ENCODE measurements at places on chromosomes 3 and 15.

DNA sequence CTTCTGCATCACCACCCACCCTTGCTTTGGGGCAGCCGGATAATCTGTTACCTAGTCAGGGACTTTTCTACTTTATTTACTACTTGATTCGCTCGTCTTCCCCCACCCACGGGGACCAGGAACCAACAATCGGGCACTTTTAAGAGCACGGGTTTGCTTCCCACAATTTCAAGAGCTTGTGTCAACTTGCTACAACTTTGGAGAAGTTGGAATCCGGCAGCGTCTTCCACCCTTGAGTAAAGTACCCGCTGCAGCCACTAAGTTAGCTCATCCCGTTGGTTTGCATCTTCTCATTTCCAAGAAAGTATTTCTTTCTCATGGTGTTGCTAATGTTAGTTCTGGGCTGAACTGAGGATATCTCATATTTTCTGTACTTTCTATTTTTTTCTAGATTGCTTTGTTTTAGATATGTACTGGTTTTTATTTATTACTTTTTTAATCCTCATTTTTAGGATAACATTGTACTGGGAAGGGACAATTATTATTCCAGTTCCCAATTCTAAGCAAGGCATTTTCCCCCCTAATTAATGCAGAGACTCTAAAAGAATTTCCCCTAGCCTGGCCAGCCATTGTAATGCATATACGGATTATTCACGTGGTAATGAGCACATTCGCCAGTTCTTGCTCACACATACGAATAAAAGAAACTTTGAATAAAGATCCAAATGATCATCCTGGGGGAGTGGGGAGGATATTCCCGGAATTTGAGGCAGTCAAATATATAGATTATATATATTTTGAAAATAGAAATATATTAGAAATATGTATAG, 4.0 kb downstream of the SOX2 start:
- no peak for DNase-seq

DNA sequence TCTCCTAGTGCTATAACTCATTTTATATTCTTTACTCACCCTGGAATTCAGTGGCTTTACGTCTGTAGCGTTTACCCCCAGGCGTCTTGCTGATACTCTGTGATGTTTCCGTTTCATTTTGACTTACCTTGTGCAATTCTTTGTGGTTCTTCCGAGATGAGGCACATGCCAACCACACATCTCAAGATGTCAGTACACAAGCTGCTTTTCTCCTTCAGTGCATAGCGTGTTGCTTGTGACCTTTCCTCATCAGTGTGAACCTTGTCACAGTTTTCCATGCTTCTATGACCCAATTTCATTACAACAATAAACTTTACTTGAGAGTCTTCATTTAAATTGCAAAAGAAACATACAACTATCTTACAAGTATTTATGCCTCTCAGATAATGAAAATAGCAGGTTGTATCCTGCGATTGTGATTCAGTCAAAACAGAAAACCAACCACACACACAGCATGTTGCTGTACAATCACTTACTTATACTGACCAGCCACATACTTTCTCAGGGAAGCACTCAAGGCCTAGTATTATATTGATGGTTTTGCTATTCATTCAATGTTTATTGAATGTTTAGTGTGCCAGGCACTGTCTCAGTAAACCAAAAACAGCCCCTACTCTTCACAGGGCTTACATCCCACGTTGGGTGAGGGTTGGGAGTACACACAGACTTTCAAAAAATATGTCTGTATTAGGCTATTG, 4.6 kb upstream of the TBL1XR1 start:
- peak; percentile 60 for DNase-seq

DNA sequence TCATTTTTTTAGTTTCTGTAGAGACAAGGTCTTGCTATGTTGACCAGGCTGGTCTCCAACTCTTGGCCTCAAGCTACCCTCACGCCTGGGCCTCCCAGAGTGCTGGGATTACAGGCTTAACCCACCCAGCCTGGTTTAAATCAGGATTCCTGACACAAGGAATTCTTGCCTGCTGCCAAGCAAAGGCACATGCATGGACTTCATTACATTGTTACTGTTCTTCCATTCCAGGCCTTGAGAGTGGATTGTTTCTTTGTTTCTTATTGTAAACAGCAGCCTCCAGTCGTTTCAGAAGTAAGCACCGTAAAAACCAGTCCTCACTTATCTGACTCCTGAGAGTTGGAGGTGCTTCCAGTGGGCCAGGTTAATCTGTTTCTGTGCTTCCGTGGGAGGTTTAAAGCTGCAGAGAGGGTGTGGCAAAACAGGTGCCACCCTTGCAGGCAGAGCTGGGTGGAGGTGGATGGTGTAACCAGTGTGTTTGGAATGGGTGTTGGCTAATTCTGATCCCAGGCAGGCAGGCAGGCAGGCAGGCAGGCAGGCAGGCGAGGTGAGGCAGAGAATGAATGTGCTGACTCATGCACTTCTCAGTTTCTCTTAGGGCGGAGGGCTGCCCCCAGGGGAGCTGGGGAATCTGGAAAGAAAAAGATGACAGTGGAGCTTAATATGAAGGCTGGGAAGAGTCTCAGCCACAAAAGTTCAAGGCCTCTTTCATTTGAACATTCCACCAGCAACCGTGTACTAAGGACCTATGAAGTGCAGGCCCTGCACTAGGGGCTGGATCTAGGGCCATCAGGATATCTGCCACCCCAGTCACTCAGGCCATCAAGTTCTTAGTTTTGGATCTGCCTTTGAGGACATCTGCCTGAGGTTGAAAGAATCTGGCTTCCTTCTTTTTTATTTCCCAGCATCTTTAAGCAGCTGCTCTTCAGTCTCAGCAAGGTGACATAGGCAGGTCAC, 37.0 kb upstream of the CDCP1 start:
- no peak for DNase-seq

- peak; percentile 23 for DNase-seq
Observed at GRCh38 chr3:66342717-66343356, 122.0 kb downstream of the SLC25A26 start.

DNA sequence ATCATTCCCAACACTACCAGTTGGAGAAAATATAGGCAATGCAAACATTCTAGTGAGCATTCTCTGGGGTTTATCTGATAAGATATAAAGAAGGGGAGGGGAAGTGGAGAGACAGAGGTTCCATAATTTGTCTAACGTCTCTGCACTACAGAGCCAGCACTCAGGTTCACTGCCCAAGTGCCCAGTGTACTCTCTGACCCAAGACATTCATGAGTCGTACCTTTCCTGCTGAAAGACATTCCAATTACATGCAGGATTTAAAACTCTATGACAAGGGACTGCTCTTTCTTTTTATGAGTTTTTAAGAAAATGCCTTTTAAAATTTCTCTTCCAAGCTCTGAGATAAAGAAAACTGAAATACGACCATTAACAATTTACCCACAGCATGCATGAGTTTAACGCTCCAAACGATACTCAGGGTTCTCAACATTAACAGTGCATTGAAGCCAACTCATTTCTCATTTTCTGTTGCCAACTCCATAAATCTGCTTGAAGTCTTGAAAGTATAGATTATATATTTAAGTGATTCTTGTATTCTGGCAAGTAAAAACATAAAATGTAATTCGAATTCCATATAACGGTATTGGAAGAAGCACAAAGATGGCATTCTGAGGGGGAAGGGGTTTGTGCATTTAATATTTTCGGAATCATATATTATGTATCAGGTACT, 193.4 kb downstream of the SUCLG2 start:
- no peak for DNase-seq

- DNase-seq = peak; percentile 62
Observed at GRCh38 chr15:39704689-39705088, 78.0 kb downstream of the FSIP1 start.

DNA sequence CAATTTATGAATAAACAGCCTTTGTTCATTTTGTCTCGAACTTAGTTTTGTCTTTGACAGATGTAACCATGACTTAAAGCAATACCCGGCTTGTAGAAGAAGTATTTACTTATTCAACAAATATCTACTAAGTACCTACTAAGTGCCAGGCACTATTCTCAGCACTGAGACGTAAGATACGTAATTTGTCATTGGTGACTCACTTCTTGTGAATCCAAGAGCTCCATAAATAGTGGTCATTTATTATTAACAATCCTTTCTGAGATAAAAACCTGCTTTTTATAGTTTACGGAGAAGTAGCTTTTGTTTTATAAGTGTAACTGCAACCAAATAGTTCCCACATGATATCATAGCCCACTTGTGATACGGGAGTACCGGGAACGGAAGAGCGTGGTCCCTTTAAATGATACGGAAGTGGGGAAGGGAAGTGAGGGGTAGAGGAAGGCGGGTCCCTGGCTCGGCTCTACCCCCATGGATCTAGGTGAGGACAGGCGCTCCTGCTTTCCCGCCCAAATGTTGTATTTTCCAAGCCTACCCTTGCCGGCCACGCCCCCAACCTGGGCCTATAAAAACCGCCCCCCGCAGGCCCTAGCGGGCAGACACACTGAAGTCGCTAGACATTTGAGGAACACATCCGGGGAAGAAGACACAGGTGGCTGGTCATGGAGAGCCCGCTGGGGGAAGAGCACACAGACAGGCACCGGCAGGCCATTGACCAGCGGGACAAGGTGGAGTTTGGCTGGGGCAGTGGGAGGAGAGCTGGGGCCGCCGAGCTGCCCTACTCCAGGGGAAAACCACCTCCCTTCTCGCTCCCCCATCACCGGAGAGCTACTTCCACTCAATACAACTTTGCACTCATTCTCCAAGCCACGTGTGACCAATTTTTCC, at the start of gene SAMMSON:
Gene SAMMSON (plus strand): TSS at position 594 of the 888 bp plus-strand sequence.
- peak; percentile 17 for DNase-seq

DNA sequence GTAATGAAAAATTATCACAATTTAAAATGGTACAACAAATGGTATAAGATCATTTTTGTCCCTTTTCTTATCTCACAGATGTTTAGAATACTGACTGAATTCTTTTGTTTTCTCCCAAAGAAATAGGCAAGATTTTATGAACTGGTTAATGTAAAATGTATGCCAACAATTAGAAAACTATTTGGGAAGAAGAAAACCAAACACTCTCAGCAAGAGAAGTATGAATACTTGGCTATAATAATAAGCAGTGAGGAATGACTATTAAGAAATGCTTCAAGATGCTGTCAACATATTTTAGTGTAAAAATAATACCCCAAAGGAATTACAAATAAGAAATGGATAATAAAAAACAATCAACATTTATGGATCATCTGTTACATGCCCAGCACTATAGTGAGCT, 18.5 kb downstream of the SHQ1 start:
- no peak for DNase-seq

- DNase-seq = no peak
Observed at GRCh38 chr3:50210510-50211367, 5.7 kb downstream of the SLC38A3 start.

GRCh38 chr15:92733934-92734521, 78.5 kb upstream of the FAM174B start:
- DNase-seq = no peak

Measured in AG09309 (cell line).